ENCODE measurements at places on chromosomes 6 and 20. TPM values are rescaled to one million over a fixed set of nuclear protein-coding genes. Genes with fewer than 3 reads are reported as not detected.

TBX18 gene
- total RNA-seq: not detected

CHRNA4 gene
- not detected for total RNA-seq

PERP gene
- 53.1 TPM for total RNA-seq

LST1 gene
- total RNA-seq: not detected

MRPL14 gene
- total RNA-seq: 59.1 TPM

RALY gene
- 61.0 TPM for total RNA-seq

SEC23B gene
- total RNA-seq: 74.9 TPM

PNISR gene
- total RNA-seq: 320 TPM

GRCh38 chr20:53079828-53080686 lies 107.9 kb downstream of the TSHZ2 start:
- DNase-seq: no peak
- no peaks in the 10 kb centered on the region for H3K36me3 ChIP-seq
- peaks cover 24% of the 10 kb centered on the region for H3K4me1 ChIP-seq
- no peak overlapping the region for H3K4me3 ChIP-seq

- H3K4me3 ChIP-seq: no peak overlapping the region
- H3K36me3 ChIP-seq: no peaks in the 10 kb centered on the region
- H3K27me3 ChIP-seq: peaks cover 41% of the 10 kb centered on the region
Measured at GRCh38 chr20:20365480-20366161, 2.3 kb upstream of the INSM1 start.

DNA sequence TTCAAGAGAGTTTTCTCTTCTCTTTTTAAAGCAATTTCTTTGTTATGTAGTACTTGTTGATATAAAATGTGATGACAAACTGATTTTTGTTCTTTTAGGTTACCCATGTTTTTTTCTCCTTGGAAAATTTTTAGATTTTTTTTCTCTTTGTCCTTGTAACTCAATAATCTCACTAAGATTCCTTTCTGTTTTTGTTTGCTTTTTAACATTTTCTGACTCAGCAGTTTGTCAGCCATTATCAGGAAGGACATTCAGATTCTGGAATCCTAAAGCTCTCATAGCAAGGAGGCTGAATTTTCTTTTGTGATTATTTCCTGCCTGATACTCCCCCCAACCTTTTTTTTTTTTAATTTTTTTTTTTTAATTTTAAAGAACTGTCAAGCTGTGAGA lies 75.2 kb upstream of the CITED2 start:
- H3K36me3 ChIP-seq: no peaks in the 10 kb centered on the region
- H3K4me1 ChIP-seq: no peaks in the 10 kb centered on the region
- no peak overlapping the region for H3K4me3 ChIP-seq
- H3K27me3 ChIP-seq: no peaks in the 10 kb centered on the region
- no peak for DNase-seq
- H3K27ac ChIP-seq: no peak overlapping the region

DNA sequence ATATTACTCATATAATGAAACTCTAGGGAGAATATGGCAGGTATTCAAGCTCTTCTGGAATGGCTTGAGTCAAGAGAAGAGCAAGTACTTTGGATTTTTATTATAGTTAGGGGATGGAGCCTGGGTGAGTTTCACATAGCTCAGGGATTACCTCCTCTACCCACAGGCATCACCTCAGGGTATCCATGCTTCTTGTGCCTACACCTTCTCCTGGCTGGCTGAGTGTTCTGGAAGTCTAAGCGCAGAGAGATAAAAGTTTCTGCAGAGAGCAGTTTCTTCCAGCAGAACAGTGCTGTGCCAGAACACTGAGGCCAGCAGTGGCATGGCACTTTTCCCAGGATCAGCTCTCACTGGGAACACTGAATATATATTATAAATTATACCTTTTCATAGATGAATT lies 199.7 kb upstream of the KCNQ5 start:
- H3K27ac ChIP-seq: no peak overlapping the region
- no peaks in the 10 kb centered on the region for H3K27me3 ChIP-seq
- H3K4me3 ChIP-seq: no peak overlapping the region
- DNase-seq: no peak

DNA sequence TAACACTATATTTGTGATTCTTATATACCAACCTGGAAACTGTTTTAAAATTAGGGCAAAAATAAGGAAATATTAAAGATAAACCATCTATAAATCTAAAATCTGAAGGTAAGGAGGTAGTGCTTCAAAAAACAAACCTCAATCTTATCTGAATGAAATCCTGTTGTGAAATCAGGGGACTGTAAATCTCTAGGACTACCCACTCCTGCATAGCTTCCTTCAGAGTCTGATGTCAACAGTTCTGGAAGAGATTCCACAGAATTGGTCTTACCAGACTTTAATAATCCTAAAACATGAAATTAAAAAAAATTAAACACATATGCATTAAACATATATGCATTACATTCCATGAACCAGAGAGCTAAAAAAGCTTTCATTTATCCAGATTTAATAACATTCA lies 51.4 kb downstream of the IBTK start:
- H3K27ac ChIP-seq: no peak overlapping the region
- H3K4me1 ChIP-seq: no peaks in the 10 kb centered on the region
- DNase-seq: no peak
- no peaks in the 10 kb centered on the region for H3K27me3 ChIP-seq
- H3K36me3 ChIP-seq: peaks cover 97% of the 10 kb centered on the region

DNA sequence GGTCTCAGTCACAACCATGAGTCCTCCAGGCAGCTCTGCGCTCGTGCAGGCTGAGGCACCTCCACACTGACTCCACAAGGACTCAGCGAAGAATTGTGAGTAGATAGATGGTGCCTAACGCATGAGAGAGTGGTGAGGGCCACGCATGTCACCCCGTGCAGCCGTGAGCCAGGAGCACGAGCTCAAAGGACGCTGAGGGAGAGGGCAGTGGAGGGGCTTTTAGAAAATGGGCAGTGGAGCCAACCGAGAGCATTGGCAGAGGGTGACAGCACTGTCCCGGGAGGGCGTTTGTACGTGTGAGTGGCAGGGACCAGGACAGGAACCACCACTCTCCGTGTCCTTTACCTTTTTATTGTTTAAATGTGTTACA lies 105.6 kb downstream of the PSMB1 start:
- no peaks in the 10 kb centered on the region for H3K4me1 ChIP-seq
- no peak for DNase-seq
- no peak overlapping the region for H3K4me3 ChIP-seq
- H3K36me3 ChIP-seq: no peaks in the 10 kb centered on the region
- H3K27ac ChIP-seq: no peak overlapping the region
- peaks cover 5% of the 10 kb centered on the region for H3K27me3 ChIP-seq

DNA sequence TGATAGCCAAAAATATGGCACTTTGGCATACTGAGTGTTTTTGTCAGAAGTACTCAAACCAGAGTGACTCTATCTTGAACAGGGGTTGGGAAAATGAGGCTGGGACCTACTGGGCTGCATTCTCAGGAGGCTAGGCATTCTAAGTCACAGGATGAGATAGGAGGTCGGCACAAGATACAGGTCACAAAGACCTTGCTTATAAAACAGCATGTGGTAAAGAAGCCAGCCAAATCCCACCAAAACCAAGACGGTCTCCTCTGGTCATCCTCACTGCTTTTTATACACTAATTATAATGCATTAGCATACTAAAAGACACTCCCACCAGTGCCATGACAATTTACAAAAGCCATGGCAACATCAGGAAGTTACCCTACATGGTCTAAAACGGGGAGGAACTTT lies 985.1 kb downstream of the HACE1 start:
- no peak overlapping the region for H3K27ac ChIP-seq
- H3K27me3 ChIP-seq: no peaks in the 10 kb centered on the region
- DNase-seq: no peak
- no peaks in the 10 kb centered on the region for H3K4me1 ChIP-seq
- no peak overlapping the region for H3K4me3 ChIP-seq

GRCh38 chr6:38209371-38210260 lies 390.1 kb downstream of the ZFAND3 start:
- H3K27me3 ChIP-seq: no peaks in the 10 kb centered on the region
- H3K4me3 ChIP-seq: no peak overlapping the region
- no peaks in the 10 kb centered on the region for H3K36me3 ChIP-seq
- peaks cover 11% of the 10 kb centered on the region for H3K4me1 ChIP-seq

- H3K27ac ChIP-seq: no peak overlapping the region
- no peak for DNase-seq
- H3K4me1 ChIP-seq: no peaks in the 10 kb centered on the region
- peaks cover 6% of the 10 kb centered on the region for H3K27me3 ChIP-seq
- no peaks in the 10 kb centered on the region for H3K36me3 ChIP-seq
- no peak overlapping the region for H3K4me3 ChIP-seq
Measured at GRCh38 chr6:43286980-43287716, 10.9 kb upstream of the SLC22A7 start.

DNA sequence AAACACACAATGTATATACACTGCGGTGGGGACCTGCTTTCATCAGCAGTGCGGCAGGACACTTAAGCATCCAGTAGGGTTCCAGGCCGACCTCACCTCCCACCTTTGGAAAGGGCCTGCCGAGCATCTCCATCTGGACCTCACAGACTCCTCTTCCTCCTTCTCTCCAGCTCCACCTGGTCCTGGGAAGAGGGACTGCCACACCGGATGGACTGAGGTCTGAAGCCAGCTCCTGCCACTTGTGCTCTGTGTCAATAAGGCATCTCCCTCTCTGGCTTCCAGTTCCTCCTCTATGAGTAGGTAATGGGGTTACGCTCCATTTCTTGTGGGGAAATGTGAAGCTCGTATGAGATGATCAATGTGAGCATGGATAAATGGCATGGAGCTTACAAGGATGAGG lies 19.1 kb upstream of the NNAT start:
- H3K36me3 ChIP-seq: no peaks in the 10 kb centered on the region
- no peak overlapping the region for H3K4me3 ChIP-seq
- DNase-seq: no peak
- H3K4me1 ChIP-seq: no peaks in the 10 kb centered on the region

- no peaks in the 10 kb centered on the region for H3K4me1 ChIP-seq
- H3K27ac ChIP-seq: no peak overlapping the region
- H3K27me3 ChIP-seq: no peaks in the 10 kb centered on the region
- no peak overlapping the region for H3K4me3 ChIP-seq
- no peak for DNase-seq
Measured at GRCh38 chr6:25756382-25757363, 2.1 kb downstream of the SLC17A4 start.

DNA sequence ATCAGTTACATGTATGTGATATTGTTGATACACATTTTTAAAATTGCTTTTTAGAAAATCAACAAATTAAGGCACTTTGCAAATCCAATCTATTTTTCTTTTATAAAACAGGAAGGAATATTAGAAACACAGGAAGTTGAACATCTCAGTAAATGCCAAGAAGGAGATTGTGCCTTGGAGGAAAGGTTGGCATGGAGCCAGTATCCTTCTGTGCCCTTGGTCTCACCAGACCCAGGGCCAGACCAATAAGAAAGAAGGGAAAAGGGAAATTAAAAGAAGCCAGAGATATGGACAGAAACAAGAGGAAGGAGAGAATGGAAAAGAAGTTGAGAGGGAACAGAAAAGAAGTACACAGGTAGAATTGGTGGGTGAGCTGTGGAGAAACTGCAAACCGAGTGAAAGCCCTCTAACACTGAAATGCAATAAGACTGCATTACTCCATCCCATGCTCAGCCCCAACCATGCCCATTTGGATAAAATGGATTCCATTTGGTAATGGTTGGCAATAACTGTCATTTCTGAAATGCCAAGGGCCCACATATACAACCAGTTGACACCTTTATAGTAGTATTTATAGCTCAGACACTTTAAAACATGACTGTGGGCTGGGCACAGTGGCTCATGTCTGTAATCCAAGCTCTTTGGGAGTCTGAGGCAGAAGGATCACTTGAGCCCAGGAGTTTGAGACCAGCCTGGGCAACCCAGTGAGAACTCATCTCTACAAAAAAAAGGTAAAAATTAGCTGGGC lies 133.8 kb downstream of the GMPR start:
- no peak overlapping the region for H3K27ac ChIP-seq
- H3K4me3 ChIP-seq: no peak overlapping the region
- no peak for DNase-seq
- no peaks in the 10 kb centered on the region for H3K27me3 ChIP-seq
- no peaks in the 10 kb centered on the region for H3K36me3 ChIP-seq

DNA sequence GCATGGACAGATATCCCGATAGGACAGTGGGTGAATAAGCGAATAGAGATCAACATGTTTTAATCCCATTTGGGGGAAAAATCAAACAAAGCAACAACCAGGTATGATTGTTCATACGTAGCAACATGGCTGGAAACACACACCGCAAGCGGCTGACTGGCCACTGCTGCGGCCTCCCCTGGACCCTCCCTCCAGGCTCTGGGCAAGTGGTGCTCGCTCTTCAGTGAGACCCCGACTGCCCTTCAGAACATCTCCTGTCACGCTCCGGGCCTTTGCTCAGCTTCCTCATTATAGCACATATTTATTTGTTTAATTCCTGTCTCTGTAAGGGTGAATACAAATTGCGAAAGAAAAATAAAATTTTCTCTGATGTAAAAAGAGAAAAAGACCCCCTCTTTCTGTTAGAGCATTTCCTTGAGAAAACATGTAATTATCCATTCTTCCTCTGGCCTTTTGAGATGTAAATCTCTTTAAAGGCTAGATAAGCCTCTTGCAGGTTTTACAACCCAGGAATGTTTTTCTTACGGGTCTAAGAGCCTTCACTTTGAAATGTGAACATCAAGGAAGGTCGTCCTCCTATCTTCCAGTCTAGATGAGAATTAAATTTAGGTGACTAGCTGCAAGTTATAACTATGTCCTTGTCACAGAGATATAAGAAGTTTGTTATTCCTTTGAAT lies 11.0 kb upstream of the FAM210B start:
- H3K4me1 ChIP-seq: peaks cover 26% of the 10 kb centered on the region
- no peak overlapping the region for H3K4me3 ChIP-seq
- H3K27ac ChIP-seq: peak overlapping the region; percentile 59
- no peaks in the 10 kb centered on the region for H3K36me3 ChIP-seq
- H3K27me3 ChIP-seq: peaks cover 36% of the 10 kb centered on the region
- DNase-seq: no peak

DNA sequence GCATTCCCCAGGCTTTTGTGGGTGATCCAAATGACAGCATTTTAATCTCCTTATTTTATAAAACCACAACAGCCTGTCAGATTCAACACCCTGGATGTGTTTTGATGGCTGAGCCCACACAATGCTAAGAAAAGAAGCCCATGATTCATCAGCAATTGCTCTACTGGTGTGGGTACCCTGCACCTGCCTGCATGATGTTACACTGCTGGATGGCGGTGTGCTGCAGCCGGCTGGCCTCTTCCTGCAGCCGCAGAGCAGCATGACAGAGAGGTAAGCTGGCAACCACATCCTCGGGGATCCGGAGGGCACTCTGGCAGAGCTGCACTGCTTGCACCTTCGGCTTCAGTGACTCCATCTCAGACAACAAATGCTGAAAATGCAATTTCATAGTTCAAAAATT lies 327.5 kb downstream of the SYNE1 start:
- peaks cover 49% of the 10 kb centered on the region for H3K36me3 ChIP-seq
- no peak overlapping the region for H3K4me3 ChIP-seq
- H3K27me3 ChIP-seq: no peaks in the 10 kb centered on the region
- peak; percentile 47 for DNase-seq

DNA sequence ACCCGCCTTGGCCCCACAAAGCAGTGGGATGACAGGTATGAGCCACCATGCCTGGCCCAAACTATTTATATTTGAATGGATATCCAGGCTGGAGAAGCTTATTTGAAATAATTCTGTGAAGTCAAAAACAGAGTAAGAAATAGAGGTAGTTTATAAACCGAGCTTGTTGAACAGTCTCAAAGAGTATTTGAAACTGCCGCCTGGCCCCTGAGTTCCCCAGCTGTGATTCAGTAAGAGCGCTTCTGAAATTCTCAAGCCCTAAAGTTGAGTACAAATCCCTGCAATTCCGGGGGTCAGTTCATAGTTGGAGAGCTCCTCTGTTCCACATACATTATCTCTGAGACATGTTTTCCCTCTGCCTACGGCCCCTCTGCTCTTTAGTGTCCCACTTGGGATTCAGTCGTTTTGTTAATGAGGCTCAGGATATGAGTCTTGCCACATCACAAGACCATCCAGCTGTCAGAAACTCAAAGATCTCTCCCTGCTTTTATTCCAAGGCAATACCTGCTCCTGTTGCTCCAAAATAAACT lies 127.8 kb downstream of the SOD2 start:
- H3K4me1 ChIP-seq: no peaks in the 10 kb centered on the region
- no peaks in the 10 kb centered on the region for H3K27me3 ChIP-seq
- no peak for DNase-seq
- no peak overlapping the region for H3K4me3 ChIP-seq
- H3K36me3 ChIP-seq: no peaks in the 10 kb centered on the region
